BE2C (cell line): ENCODE measurements at places on chromosomes 7 and 10.

- DNase-seq, result no peak
Observed at GRCh38 chr10:86649471-86650150, 4.7 kb upstream of the OPN4 start.

- DNase-seq, result peak; percentile 10
Observed at GRCh38 chr10:15571575-15571974, 148.1 kb downstream of the ITGA8 start.

GRCh38 chr7:8585591-8585990 lies 152.2 kb downstream of the NXPH1 start:
- DNase-seq, result no peak

- DNase-seq, result no peak
Observed at GRCh38 chr10:6958711-6959110, 378.6 kb upstream of the PRKCQ start.

- peak; percentile 41 for DNase-seq
Observed at GRCh38 chr10:6647811-6648526, 67.9 kb upstream of the PRKCQ start.
